Esophagus squamous epithelium (tissue), 5 donors: ENCODE measurements at places on chromosomes 4 and X. TPM values are rescaled to one million over a fixed set of nuclear protein-coding genes. Genes with fewer than 3 reads are reported as not detected.

RS1 gene
- not detected for total RNA-seq

TKTL2 gene
- not detected for total RNA-seq

CLCN4 gene
- 0.76 TPM for total RNA-seq

SLC34A2 gene
- total RNA-seq = 7.9 TPM

PFKFB1 gene
- total RNA-seq = not detected

IGBP1 gene
- total RNA-seq = 63.3 TPM

DNA sequence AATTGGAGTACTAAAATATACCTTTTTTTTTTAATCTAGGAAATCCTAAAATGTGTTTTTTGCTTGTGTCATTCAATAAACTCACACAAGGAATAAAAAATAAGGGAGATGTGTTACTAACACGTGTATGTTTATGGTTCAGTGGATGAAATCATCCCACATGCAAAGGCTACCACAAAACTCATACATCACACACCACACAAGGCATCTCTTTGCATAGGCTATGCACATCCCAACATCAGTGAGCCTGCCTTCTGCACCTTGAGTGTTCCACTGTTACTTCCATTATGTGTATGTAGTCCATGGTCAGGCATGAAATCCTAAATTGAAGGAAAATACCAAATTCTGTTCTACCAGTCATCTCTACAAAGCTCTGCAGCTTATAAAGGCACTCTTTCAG is 213.1 kb downstream of the DCTD start:
- no peak for DNase-seq

DNA sequence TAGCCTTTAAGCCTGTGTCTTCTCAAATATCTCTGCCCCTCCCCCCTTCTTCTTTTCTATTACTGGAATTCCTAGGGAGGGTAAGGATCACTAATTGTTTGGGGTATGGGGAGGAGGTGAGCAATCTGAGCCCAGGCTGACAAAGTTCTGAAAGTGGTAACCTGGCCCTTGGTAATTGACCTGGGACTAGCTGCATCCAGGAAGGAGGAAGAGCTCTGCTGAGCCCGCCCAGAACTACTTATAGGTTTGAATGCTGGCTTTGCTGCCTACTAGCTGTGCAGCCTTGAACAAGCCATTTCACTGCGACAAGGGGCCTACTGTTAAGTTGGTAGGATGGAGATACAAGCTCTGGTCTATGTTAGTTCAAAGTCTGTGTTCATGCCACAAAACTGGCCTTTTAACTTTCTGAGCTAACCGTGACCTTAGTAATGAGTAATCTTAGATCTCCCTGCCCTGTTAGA is 37.8 kb downstream of the DGKK start:
- no peak for DNase-seq

DNA sequence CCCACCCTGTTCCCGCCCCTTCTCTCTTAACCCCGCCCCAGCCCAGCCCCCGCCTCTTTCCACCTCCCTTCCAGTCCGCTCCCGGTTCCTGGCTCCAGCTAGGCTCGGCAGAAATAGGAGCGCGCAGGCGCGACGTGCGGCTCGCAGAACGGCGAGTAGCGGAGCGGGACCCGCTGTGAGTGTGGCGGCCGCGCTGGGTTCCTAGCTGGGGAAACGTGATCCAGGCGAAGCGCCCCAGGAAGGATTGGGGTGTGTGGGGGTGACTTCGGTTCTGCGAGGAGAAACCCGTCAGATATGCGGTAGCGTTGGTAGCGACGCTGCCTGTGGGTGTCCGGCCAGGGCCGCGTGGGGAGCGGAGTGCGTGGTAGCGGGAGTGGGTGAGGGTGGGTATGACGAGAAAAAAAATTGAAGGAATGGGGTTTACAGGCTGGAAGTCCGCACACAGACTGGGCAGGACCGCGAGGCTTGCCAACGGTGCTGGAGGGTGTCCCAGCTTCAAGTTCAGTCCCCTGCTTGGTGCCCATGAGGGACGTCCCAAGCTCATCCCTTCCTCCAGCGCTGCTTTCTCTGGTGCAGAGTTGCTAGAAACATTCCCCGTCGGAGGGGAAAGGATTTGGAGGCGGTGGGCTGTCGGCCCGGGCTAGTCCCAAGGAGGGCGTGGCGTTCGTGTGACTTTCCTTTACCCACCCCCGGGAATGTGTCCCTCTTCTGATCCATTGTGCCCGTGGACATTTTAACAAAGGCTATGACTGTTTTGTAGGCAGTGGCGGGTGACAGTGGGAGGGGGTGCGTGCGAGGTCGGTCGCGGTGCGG is at the start of gene PRRG1:
TSS of gene PRRG1 (plus strand) at position 144 of the 813 bp plus-strand sequence. CDS start 56,886 bp downstream, outside the sequence.
- DNase-seq = no peak

- DNase-seq = no peak
Observed at GRCh38 chr4:134762053-134762452, 560.5 kb upstream of the PABPC4L start.

GRCh38 chr4:89305028-89305427 is 2.6 kb downstream of the GPRIN3 start:
- DNase-seq = no peak

- DNase-seq = no peak
Observed at GRCh38 chr4:116862592-116862991, 222.8 kb downstream of the TRAM1L1 start.

DNA sequence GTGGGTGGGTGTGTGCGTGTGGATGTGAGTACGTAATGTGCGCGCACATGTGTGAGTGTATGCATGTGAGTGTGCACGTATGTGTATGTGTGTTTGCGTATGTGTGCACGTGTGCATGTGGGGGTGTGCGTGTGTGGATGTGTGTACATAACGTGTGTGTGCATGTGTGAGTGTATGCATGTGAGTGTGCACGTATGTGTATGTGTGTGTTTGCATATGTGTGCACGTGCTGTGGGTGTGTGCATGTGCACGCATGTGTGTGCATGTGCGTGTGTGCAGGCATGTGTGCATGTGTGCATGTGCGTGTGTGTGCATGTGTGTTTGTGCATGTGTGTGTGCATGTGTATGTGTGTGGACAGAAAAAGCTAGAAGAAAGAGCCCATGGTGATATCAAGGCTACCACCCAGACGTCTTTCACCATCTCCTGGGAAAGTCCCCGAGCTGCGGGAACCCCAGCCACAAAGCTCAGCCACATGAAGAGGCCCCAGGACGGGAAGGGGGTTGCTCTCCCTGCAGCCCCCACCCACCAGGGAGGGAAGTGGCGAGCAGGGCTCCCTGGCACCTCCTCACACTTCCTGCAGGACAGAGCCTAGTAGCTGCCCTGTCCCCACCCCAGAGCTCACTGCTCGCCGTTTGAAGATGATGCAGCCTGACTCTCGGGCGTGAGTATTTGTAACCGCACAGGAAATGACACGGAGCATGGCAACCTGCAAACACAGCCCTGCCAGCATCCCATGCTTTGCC is 108.3 kb downstream of the DCTD start:
- DNase-seq = no peak

DNA sequence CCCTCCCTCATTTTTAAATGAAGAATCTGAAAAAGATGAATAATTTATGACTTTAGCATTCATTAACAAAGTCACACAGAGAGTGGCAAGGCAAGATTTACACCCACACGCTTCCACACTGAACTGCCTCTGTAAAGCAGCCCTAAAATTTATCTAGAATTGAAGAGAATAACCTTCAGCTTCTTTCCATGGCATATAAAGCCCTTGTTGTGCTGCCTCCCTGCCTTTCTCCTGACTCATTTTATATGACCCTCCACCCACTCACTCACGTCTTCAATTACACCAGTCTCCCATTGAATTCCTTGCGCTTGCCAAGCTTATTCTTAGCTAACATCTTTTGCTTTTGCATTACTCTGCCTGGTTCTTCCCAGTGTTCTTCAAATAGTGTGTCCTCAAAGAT is 2649.3 kb downstream of the PCDH7 start:
- DNase-seq = no peak

DNA sequence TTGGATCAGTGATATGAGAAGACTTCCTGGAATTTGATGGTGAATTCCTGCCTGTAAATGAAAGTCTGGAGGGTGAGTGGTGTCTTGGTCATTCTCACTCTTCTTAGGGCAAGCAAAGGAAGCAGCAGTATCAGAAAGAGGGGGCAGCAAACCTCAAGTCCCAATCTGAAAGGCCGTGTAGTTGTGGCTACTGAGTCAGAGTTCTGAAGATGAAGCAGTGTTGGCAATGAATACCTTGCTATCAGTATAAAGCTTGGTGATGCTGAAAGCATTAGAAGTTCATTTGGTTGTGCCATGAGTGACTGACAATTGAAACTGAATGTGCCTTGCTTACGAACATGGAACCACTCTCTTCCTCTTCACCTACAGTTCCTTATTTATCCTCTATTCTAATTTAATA is 35.0 kb upstream of the GLRA3 start:
- no peak for DNase-seq

GRCh38 chr4:181312066-181312465 is 931.1 kb upstream of the TENM3 start:
- DNase-seq = no peak
